ENCODE measurements at places on chromosomes 13 and 19.

GRCh38 chr13:77459592-77459991, 75.9 kb upstream of the SCEL start:
- H3K4me3 ChIP-seq = no peak overlapping the region
- H3K4me1 ChIP-seq = no peaks in the 10 kb centered on the region

DNA sequence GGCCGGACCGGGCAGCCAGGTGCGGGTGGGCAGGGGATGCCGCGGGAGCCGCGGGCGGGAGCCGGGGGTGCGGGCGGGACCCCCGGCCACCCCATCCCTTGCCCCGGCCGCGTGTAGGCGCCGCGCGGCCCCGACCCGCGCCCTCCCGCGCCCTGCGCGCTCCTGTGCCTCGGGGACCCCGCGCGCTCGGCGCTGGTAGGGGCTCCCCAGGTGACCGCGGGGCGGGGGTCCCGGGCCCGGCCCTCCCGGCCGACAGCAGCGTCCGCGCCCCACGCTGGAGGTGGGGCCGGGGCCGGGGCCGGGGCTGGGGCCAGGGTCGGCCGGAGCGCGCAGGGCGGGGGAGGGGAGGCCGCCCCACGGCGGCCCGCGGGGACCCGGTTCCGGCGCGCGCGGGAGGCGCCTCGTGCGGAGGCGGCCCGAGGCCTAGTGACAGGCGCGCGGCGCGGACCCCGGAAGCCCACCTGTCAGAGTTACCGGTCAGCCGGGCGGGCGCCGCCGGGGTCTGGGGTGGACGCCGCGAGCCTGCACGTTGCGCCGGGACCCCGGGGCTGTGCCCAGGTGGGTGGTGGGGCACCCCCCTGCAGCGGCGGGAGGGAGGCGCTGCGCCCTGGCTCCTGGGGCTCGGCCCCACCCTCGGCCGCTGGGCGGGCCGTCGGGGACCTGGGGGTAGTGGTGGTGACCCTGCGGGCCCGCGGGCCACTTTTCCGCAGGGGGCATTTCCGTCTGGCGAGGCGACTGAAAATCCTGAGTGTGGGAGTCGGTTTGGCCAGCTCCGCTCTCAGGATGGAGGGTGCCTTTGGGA, 518 bp downstream of the TFDP1 start:
- H3K4me3 ChIP-seq = peak overlapping the region; percentile 67
- H3K27me3 ChIP-seq = no peaks in the 10 kb centered on the region
- H3K27ac ChIP-seq = no peak overlapping the region
- ATAC-seq = peak; percentile 6

- no peaks in the 10 kb centered on the region for H3K36me3 ChIP-seq
- ATAC-seq = no peak
- no peak overlapping the region for H3K4me3 ChIP-seq
- H3K4me1 ChIP-seq = no peaks in the 10 kb centered on the region
- H3K27me3 ChIP-seq = no peaks in the 10 kb centered on the region
Measured at GRCh38 chr13:49530457-49530856, 34.7 kb downstream of the PHF11 start.

DNA sequence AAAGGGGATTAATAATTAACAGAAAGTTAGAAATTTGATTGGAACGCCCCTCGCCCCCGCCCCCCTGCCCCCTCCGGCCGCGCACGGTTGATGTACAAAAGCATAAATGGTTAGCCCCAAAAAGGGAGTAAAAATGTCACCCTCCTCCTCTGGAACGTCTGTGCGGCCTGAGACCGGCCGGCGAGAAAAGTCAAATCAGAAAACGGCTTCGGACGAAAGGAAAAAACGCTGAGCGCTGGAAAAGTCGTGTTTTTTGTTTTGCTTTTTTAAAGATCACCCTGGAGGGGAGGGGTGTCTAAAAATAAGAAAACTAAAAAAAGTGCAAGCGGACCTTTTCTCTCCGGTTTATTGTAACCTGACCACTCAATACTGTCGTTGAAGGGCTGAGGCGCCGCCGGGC, 13.2 kb downstream of the MEX3D start:
- no peak overlapping the region for H3K27ac ChIP-seq
- H3K36me3 ChIP-seq = no peaks in the 10 kb centered on the region
- H3K4me1 ChIP-seq = no peaks in the 10 kb centered on the region
- no peak overlapping the region for H3K4me3 ChIP-seq

DNA sequence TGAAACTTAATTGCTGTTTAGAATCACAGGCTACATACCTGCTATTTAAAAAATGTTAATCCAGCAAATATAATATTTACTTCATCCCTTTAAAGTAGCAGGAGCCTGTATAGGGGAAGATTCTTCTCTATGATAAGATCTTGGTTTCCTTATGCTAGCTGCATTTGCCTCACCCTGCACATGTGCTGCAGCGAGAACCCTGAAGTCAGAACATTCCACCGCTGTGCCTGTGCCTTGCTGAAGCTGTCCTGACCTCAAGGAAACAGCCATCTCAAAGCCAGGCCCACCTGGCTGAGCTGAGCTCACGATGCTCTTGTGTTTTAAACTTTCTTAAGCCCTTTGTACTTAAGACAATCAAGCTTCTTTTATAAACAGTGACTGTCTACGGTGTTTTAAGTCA, 355.0 kb upstream of the PCDH20 start:
- ATAC-seq = no peak
- no peaks in the 10 kb centered on the region for H3K4me1 ChIP-seq
- no peaks in the 10 kb centered on the region for H3K36me3 ChIP-seq
- no peaks in the 10 kb centered on the region for H3K27me3 ChIP-seq
- no peak overlapping the region for H3K4me3 ChIP-seq

DNA sequence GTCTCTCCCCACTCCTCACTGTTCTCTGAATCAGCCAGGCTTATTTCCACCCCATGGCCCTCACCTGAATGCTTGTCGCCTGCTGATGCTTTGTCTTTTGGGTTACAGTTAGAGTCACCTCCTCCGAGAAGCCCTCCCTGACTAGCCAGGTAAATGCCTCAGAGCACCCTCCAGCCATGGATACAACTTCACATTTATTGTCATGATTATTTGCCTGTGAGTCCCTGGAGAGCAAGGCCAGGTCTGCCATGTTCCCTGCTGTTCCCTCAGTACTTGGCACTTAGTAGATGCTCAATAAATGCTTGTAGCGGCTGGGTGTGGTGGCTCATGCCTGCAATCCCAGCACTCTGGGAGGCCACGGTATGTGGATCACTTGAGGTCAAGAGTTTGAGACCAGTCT, 3.7 kb upstream of the PDE4C start:
- ATAC-seq = no peak
- no peak overlapping the region for H3K27ac ChIP-seq
- peaks cover 100% of the 10 kb centered on the region for H3K27me3 ChIP-seq

DNA sequence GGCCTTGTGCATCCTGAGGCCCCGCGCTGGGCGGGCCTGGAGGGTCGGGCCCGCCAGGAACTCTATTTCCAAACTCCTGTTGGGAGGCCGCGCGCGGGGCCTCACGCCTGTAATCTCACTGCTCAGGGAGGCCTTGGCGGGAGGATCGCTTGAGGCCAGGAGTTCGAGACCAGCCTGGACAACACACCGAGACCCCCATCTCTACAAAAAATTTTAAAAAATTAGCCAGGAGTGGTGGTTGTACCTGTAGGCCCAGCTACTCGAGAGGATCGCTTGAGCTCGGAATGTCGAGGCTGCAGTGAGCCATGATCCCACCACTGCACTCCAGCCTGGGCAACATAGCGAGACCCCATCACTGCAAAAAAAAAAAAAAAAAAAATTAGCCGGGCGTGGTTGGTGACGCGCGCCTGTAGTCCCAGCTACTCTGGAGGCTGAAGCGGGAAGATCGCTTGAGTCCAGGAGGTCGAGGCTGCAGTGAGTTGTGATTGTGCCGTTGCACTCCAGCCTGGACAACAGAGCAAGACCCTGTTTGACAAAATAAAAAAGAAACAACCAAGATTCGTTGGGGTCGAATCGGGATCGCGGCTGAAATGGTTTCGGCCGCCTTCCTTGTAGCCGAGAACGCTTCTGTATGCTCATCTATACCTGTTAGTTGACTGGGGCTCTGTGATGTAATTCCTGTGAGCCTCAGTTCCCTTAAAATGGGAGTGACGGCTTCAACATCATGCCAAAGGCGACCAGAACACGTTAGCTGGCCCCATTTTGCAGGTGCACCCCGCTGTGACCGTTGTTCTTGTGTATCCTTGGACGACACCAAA, 636 bp downstream of the SF3A2 start:
- peak overlapping the region; percentile 94 for H3K27ac ChIP-seq
- peak; percentile 51 for ATAC-seq
- no peaks in the 10 kb centered on the region for H3K36me3 ChIP-seq
- H3K4me1 ChIP-seq = no peaks in the 10 kb centered on the region

Data from gastroesophageal sphincter (tissue), 4 donors.